Stimulated activated CD4-positive, alpha-beta T cell treated with anti-CD3 and anti-CD28 coated beads, Interleukin-12 subunit alpha, Interleukin-12 subunit beta, amount 100 ng/mL, for 48 hours (primary cell): ENCODE measurements at places on chromosomes 7 and 10.
A peak's percentile ranks its signal among the peaks of the same experiment; 100 is the strongest.

GRCh38 chr7:130896051-130896881 is 162.3 kb upstream of the KLF14 start:
- no peak for DNase-seq

- no peak for DNase-seq
Measured at GRCh38 chr7:149838992-149839408, 825 bp downstream of the ZNF862 start.

- no peak for DNase-seq
Measured at GRCh38 chr10:127527891-127528290, 21.2 kb upstream of the NPS start.

- DNase-seq = no peak
Measured at GRCh38 chr10:90398566-90398965, 459.3 kb downstream of the HTR7 start.

DNA sequence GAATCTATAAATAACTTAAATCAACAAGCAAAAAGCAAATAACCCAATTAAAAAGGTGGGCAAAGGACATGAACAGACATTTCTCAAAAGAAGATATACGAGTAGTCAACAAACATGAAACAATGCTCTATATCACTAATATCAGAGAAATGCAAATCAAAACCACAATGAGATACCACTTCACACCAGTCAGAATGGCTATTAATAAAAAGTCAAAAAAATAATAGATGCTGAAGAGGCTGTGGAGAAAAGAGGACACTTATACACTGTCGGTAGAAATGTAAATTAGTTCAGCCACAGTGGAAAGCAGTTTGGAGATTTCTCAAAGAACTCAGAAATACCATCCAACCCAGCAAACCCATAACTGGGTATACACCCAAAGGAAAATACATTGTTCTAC is 70.6 kb downstream of the CTTNBP2 start:
- no peak for DNase-seq

- no peak for DNase-seq
Measured at GRCh38 chr10:121952226-121952625, 22.8 kb downstream of the NSMCE4A start.

GRCh38 chr7:111801277-111801676 is 239.0 kb upstream of the IMMP2L start:
- DNase-seq = no peak

GRCh38 chr7:101594790-101595189 is 34.3 kb downstream of the MYL10 start:
- no peak for DNase-seq

DNA sequence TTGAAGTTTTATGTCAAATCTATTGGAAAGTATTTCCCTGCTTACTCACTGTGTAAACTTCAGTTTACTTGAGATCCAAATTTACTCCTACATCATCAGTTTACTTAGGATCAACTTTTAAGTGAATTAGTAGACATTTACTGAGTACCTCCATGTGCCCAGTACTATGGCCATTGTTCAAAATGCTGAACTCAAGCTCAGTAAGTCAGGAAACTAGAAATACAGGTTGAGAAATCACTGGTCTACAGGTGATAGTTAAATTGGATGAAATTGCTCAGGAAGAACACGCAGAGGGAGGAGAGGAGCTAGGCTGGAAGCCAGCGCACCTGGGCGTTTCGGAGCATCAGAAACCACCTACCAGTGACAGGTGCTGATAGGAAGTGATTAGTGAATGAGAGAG is 25.5 kb upstream of the EBLN1 start:
- DNase-seq = no peak

DNA sequence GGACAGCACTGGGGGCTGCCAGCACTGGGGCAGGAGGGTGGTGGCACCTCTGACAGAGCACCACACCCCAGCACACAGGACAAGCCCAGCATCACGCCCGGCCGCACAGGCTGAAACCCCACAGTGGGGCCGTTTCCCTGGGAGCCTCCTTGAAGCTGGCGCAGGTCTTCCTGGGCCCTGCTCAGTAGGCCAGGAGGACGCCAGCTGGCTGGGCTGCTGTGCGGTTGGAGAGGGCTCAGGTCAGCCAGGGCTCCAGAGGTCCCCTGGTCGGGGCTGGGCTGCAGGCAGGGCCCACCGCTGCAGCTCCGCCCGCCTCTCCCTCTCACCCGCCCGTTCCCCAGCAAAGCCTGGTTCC is 137.3 kb downstream of the TCERG1L start:
- DNase-seq = no peak

- no peak for DNase-seq
Measured at GRCh38 chr10:86824151-86824550, 67.7 kb downstream of the BMPR1A start.

DNA sequence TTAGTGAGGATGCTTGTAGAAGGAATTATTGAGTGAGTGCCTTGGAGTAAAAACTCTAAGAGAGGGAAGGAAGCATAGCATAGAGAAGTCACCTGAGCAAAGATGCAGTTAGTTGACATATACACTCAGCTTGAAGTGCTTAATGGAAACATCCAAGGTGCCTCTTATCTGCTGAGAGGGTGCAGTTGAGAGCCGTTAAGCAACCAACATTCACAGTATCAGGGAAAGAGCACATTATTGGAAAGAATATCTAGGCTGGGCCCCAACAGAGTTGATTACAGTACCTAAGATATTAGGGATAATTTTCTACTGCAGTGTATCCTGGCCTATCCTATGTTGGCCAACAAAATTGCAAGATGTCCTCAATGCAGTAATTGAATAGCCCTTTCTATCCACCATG is 302.0 kb downstream of the ETV1 start:
- no peak for DNase-seq

DNA sequence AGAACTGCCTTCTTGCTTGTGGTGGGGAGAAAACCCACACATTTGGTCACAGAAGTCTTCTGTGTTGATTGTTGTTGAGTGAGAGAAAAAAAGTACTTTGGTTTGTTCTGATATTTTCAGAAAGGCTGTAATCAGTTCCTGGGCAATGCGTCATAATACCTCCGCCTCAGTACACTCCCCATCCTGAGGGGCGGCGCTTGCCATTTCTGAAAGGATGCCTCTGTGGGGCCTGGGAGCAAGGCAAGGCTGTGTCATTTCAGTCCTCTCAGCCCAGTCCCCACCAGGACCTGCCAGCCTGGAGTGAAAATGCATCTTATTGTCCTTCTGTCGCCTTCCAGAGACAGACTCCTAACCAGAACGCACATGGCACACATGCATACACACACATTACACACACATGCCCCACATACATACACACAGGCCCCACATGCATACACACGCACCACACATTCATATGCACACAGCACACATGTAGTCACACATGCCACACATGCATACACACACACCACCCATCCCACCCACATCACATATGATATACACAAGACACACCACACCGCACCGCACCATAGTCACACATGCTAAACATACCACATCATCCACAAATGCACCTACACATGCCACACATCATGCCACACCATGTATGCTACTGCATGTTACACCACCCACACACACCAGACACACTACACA is 90.0 kb downstream of the CXCL12 start:
- no peak for DNase-seq

DNA sequence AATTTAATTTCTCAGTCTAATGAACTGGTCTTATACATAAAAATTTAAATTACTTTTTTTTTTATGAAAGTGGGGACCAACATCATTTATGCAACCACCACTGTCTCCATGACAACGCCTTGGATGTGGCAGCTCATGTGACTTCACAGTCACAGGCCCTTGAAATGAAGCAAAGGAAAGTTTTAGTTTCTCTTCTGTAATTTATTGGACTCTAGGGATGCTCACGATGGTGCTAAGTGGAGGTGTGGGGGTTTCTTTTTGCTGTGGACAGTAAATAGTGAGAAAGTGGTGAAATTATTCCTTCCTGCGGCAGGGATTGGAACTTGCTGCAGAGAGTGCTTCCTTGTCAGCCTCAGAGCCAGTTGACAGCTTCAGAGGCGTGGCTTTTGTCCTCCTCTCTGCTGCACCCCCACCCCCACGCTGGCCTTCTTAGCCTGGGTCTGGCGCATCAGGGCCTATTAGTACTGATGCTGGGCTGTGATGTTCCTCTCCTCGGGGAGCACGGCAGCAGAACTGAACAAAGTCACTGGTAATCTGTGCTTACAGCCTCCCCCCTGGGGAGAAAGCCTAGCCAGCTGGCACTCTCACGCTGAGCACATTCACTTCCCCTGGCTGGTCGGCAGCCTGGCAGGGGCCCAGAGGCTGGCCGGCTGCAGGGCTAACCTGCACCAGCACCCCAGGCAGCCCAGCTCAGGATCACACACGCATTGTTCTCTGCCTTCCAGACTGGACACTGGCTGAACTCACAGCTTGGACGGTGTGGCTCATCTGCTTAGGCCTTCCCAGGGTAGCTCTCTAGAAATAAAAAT is 517.5 kb upstream of the GALNT17 start:
- DNase-seq = no peak

DNA sequence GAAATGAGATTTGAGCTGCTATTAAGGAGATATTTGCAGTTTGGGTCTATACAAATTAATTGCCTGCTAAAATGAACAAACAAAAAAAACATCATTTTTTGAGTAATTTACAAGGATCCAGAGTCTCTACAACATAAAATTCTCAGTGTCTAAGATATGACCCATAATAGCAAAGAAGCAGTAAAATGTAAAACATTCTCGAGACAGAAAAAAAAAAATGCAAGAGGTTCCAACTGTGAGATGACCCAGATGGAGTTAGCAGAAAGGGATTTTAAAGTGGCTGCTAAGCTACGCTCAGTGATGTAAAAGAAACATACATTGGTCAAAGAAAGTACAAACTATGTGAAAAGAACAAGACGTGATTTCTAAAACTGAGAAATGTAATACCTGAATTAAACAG is 471.0 kb downstream of the SH2D4B start:
- DNase-seq = no peak

- DNase-seq = no peak
Measured at GRCh38 chr10:102812231-102812876, 24.9 kb downstream of the CYP17A1 start.

GRCh38 chr7:18962031-18962430 is 155.4 kb downstream of the TWIST1 start:
- no peak for DNase-seq

GRCh38 chr10:6200734-6201515 is 1.8 kb upstream of the PFKFB3 start:
- DNase-seq = peak; percentile 8

GRCh38 chr10:122713091-122713885 is 13.6 kb upstream of the C10orf120 start:
- DNase-seq = no peak

DNA sequence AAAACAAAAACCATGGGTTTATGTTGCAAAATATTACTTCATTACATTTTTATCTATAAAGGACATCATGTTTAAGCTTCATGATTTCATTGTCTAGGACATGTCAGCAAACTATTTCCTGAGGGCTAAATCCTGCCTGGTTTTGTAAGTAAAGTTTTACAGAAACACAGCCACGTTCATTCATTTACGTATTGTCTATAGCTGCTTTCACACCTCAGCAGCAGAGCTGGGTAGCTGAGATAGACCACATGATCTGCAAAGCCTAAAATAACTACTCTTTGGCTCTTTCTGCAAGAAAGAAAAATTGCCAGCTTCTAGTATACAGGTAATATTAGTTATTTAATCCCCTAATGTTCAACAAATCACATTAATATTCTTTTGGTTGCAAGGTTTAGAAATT is 12.7 kb upstream of the PIP4K2A start:
- no peak for DNase-seq

- no peak for DNase-seq
Measured at GRCh38 chr10:128147669-128148068, 21.4 kb upstream of the MKI67 start.

DNA sequence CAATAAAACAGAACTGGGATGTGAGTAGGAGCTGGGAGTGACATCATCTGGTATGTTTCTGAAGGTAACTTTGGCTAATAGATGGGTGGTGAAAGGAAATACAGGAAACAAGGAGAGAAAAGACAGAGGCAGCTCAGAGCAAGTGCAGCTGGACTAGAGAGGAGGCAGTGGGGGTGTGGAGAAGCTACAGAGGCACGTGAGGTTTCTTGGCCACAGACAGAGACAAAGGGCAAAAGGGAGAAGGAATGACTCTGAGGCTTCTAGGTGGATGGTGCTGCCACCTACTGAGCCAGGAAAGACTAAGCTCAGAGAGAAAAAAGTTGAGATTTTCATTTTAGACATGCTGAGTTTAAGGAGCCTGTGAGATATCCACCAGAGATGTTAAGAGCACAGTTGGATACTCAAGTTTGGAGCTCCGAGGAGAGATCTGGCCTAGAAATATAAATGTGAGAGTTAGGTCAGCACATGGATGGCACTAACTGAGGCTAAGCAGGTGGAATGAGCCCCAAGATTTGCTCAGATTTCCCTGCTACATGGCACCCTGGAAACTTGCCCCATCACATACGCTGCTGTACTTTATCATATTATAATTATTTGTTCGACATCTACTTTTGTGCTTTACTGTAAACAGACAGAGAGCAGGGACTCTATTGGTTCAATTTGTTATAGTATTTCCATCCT is 293.0 kb upstream of the IMMP2L start:
- no peak for DNase-seq

GRCh38 chr7:104207348-104207730 is 474 bp downstream of the ORC5 start:
- no peak for DNase-seq

- no peak for DNase-seq
Measured at GRCh38 chr7:30502470-30503251, 2.0 kb downstream of the GGCT start.

- no peak for DNase-seq
Measured at GRCh38 chr10:68302871-68303270, 29.0 kb upstream of the HNRNPH3 start.
